T47D (cell line): ENCODE measurements at places on chromosomes 7 and 10.
A peak's percentile ranks its signal among the peaks of the same experiment; 100 is the strongest.

DNA sequence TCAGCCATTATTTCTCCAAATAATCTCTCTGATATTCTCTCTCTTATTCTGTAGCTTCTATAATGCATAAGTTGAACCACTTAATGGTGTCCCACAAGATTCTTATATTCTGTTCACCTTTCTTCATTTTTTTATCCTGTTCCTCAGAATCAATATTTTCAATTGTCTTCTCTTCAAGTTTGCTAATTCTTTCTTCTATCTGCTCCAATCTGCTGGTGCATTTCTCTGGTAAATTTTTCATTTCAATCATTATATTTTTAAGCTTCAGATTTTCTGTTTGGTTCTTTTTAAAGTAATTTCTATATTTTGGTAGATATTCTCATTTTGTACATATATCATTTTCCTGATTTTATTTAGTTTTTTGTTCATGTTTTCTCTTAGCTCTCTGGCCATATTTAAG lies 272.6 kb downstream of the ZEB1 start:
- DNase-seq: no peak

DNA sequence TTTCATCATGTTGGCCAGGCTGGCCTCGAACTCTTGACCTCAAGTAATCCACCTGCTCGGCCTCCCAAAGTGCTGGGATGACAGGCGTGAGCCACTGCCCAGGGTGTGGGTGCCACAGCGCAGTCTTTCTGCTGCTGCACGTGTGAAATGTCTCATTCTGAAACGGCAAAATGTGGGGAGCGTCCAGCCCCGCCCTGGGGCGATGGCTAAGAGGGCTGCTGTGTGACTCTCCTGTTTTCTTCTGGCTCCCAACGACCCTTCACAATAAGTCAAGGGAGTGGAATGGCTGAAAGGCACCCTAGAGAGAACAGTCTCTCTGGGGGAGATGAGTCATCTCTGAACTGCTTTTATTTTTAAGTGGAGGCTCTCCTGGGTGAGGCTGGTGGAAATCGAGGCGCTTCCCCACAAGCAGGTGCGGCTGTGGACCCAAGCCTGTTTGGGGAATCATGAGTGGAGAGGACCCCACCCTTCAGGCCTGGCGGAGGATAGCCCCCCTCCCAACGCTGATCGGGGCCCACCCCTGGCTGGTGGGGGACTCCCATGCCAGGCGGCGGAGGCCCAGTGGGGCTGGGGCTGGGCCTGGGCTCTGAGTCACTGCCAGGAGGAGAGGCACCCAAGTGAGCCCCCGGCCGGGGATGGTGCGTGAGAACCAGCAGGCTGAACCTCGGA lies 18.0 kb downstream of the ADAP1 start:
- DNase-seq: no peak

- no peak for DNase-seq
These were observed 231.8 kb upstream of the CTBP2 start for GRCh38 chr10:125392154-125392553.

- DNase-seq: no peak
These were observed 109.0 kb upstream of the SP4 start for GRCh38 chr7:21318916-21319270.

GRCh38 chr10:17453035-17453372 lies 1.4 kb downstream of the ST8SIA6 start:
- DNase-seq: no peak

GRCh38 chr7:29424295-29424983 lies 139.2 kb upstream of the PRR15 start:
- DNase-seq: no peak

DNA sequence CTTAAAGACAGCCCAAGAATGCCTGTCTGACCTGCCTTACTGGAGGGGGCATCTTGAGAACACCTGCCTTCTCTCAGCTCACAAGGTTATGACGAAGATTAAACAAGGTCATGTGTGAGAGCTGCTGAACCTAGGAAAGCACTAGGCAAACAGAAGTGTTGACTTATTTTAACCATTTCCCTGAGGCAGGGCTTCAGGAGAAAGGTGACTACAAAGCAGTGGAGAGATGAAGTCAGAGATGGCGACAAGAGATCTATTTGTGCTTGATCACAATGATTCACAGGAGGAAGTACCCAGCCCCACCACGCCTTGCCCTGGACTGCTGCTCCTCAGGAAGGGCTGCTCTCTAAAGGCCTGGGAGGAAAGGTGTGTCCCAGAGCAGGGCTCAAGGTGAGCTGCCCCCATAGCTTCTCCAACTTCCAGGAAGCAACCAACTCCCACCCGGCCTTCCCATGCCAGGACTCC lies 27.8 kb downstream of the STN1 start:
- DNase-seq: peak; percentile 83

GRCh38 chr10:26840938-26841732 lies 19.6 kb downstream of the ABI1 start:
- DNase-seq: no peak

DNA sequence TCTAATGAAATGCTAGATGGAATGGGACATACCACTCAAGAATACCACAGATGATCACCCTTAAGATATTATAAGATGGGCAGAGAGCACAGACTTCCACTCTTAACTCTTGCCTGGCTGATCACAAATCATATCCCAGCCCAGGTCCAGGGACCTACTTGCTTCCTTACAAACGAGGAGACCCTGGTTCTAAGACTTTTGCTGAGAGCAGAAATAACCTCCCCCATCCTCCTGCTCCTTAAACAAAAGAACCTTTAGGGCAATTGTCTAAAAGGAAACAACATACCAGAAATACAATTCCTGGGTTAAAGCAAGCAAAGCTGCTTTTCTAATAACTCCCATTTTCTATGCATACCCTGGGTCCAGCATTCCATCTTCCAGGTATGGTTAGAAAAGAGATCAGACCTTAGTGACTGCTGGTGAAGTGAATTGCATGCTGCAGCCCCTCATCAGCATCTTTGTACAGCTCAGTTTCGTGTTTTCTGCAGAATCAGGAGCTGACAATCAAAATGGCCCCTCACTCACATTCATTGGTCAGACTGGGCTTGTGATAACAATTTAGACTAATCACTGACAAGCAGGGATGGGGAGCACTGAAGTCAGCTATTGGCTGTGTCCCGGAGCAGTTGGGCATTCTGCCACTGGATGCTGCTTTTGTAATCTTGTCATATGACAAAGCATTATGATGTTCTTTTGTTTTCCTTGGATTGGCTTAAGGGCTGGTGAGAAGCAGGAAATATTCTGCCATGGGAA lies 14.6 kb downstream of the IFIT3 start:
- DNase-seq: no peak

DNA sequence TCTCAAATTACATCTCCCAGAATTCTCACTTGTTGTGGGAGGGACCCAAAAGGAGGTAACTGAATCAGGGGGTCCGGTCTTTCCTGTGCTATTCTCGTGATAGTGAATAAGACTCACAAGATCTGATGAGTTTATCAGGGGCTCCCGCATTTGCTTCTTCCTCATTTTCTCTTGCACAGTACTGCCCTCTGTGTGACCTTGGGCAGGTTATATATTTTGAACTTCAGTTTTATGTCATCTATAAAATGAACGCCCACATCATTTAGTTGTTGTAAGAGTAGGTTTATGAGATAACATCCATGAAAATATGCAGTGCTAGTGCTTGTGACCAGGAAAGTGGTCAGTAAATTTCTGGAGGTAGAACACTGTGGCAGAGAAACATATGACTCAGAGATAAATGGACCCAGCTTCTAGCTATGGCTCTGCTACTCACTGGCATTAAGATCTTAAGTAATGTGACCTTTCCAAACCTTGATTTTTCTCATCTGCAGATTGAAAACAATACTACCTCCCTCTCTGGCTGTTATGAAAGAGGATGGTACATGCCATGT lies 44.3 kb downstream of the SCRN1 start:
- DNase-seq: no peak

DNA sequence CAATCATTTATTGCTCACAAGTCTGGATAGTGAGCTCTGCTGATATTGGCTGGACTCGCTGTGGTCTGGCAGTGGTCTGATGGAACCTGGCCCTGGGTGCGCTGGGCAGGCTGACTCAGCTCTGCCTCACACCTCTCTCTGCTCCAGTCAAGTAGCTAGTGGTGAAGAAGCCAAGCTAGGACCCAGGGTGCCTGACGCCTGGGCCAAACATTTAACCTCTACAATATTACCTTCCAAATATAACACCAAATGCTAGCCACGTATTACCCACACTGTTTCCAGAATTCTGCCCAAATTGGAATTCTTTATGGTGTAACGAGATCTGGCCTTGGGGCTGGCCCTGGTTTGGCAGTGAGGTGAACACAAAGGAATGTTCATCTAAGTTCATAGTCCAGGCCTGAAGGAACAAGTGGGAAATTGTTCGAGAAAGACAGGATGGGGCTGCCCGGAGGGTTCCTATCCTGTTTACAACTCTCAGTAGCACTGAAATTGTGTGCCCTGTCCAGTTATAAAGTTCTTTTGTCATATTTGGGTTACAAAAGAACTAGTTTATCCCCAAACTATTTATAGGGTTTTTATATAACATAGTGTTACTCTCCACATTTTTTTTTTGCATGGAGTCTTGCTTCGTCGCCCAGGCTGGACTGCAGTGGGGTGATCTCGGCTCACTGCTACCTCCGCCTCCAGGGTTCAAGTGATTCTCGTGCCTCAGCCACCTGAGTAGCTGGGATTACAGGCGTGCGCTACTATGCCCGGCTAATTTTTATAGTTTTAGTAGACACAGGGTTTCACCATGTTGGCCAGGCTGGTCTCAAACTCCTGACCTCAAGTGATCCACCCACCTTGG lies 16.3 kb downstream of the OR2AE1 start:
- DNase-seq: peak; percentile 7

DNA sequence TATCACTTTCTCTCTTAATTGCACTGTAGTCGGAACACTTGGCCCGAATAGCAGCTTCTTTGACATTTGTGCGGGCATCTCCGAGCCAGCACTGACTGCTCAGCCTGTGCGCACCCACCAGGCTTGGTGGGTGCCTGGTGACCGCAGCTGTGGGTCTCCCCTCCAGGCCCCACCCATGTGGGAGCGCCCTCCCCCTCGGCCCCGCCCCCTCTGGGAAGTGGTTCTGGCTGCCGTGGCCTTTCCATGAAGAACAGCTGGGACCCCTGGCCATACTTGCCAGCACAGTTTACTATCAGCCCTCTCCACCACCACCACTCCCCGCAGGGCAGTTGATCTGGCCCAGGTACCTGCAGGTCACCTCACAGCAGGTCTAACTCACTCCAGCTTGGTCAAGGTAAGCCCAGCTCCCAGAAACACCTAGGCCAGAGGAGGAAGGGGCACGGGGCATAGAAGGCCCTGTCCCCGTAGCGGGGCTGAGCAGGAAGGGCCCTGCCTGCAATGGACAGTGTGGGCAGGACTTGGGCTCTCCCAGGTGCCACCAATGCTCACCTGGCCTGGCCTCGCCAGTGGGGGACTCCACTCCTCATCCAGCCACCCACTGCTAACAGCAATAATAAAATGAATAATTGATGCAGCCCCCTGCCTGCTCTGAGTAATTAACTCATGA lies 5.8 kb downstream of the RASGEF1A start:
- no peak for DNase-seq

DNA sequence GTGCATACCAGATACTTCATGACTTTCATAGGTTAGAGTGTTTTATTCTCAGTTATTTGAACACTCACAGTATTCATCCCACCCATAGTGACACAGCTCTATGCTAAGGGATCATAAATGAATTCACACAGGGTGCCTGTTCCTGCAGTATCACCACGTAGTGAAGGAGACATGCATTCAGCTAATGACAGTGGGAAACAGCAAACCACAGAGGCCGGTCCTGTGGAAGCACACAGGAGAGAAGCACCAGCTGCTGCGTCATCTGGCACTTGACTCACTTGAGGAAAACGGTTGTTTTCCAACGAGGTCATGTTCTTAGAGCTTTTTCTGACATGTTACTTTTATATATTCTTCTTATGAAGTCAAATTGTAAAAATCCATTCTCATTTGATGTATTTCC lies 73.0 kb downstream of the UBE3C start:
- no peak for DNase-seq

- no peak for DNase-seq
These were observed 101.3 kb upstream of the GHITM start for GRCh38 chr10:84038035-84038434.

DNA sequence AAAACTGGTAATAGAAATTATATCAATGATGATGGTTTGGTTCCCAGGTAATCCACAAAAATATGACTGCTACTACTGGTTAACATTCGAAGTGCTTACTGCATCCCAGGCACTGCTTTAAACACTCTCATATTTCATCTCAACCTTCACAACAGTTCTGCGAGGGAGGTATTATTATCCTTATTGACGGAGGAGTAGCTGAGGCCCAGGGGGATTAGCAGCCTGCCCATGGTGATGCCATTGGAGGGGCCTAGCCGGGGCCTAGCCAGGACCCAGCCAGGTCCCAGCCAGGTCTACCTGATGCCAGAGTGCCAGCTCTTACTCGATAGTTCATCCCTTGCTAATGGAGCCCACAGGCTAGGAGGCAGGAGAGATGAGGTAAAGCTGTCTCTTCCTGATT lies 217.1 kb downstream of the FAM107B start:
- DNase-seq: no peak

DNA sequence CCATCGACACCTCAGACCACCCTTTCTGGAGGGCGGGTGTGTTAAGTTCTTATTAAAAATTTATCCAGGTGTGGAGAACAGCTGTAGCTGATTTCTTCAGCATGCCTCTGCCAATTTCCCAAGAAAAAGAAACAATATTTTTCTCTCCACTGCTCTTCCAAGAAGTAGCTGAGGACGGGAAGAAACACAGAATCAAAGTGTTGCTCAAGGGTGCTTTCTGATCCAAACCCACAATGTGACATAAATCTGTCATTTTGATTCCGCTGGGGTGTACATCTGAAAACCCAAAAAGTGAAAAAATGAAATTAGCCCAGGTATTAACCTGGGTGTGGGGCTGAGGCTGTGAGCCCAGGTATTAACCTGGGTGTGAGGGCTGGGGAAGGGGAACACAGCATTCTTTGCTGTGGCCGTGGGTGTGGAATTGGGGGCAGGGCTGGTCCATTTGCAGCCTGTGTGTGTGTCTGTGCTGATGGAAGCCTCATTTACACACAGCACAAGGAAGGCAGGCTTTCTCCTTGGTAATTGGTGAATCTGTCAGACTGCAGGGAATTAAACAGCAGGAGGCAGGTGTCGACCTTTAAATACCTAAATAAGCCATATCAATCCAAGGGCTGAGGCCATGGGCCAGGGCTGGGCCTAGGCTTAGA lies 48.4 kb upstream of the CCDC3 start:
- no peak for DNase-seq

DNA sequence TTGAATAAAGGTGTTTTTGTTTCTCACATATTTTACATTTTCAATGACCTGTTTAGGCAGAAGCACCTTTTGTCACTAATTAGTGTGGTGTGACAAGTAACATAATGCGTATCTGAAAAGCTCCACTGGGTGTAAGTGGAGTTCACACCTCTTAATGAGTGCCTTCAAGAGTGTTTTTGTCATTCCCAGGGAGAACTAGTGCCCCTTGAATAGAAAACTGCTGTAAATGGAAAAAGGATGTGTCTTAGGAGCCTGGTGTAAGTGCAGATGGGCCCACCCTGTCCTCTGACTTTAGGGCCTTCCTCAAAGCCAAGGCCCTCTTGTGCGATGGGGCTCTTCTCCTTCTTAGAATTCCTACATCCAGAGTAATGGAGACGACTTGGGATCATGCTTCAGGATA lies 170.0 kb downstream of the MGMT start:
- DNase-seq: no peak
